Globus pallidus (tissue), 1 donor: ENCODE measurements at places on chromosomes 11 and 22.

DNA sequence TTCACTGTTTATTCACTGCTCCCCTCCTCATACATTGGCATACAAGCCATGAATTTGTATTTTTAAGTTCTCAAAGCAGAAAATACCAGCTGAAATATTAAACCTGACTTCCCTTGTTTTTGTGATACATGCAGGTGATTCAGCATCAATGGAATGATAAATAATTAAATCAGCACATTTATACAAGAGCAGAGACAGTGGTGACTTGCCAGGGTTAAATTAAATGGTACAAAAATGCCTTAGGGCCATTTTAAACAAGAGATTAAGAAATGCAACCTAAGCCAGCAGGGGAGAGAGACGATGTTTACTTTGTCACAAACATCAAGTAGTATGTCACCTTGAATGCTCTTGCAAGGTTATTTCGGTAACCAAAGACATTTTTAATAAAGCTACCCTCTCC lies 95.9 kb upstream of the DDI1 start:
- no peak for DNase-seq

GRCh38 chr22:17858033-17858432 lies 83.8 kb upstream of the BID start:
- DNase-seq, result no peak

DNA sequence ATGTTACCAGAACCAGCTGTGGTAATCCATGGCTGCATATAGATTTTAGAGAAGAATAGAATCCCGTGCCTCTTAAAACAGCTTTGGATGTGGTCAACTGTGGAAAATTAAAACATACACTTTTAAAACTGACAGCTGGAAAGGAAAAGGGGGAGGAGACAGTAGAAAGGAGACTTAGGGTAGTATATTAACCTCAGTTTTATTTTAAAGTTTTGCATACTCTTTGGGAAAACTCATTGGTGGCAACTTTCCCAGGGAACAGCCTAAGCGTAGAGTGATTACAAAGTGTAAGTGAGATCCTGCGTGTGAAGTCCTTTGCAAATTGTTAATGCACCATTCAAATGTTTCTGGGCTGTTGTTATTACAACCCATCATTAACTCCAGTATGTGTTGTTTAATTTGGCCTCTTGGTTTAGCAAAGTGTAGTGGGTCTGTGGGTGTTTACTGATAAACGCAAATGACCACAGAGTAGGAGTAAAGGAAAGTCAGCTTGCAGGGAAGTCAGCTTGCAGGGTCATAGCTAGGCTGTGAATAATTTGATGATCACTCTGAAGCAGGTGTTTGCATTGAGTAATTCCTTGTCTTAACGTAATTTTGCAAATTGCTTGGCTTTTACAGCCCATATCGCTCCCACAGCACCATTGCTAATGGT lies 88.0 kb upstream of the DBX1 start:
- no peak for DNase-seq

DNA sequence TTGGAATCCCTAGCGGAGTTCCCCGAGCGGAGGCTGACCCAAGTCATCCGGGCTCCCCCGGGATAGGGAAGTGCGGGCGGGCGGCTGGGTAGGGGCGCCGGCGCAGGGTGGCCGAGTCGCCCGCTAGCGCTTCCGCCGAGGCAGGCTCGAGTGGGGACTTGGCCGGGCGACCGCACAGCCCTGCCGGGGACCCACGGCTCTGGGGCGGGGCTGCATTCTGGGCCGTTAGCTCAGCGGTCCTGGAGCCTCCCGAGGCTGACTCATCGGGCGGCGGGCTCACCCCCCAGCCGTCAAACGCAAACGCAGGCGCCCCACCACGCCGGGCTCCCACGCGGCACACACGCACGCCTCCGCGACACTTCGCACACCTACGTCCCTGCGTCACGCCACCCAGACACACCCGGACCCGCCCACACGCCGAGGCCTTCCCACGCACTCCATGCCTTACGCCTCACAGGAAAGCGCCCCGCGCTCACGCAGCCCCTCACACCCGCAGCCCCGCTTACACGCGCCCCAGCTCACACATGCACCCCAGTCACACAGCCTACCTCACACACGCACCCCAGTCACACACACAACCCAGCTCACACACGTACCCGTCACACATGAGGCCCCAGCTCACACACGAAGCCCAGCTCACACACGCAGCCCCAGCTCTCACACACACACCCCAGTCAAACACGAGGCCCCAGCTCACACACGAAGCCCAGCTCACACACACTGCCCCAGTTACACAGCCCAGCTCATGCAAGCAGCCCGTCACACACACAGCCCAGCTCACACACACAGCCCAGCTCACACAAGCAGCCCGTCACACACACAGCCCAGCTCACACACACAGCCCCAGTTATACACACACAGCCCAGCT lies 1.2 kb downstream of the PHLDB1 start:
- DNase-seq, result peak; percentile 58

- DNase-seq, result no peak
These were observed 3.4 kb downstream of the ABCC8 start for GRCh38 chr11:17473071-17473744.

- no peak for DNase-seq
These were observed 614 bp downstream of the NR1H3 start for GRCh38 chr11:47258317-47258902.

- DNase-seq, result no peak
These were observed 65.9 kb downstream of the KREMEN1 start for GRCh38 chr22:29138556-29139305.

DNA sequence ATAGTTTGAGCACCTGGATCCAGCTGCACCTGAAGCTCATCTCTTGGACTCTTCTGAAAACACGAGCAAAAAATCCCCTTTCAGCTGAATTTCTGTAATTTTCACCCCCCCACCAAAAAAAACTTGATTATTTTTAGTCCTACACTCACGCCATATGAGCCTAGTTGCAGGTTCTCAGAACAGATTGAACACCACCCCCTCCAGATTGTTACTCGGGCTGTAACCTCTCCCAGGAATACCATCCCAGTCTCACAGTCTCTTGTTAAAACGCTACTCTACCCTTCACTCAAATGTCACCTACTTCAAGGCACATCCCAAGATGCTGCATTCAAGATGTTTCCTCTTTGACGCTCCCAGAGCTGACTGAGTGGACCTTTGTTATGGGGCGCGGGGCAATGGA lies 96.3 kb upstream of the PRDM11 start:
- no peak for DNase-seq

- DNase-seq, result no peak
These were observed 56.9 kb upstream of the TNRC6B start for GRCh38 chr22:40120848-40121247.

GRCh38 chr22:25972397-25972796 lies 196.9 kb upstream of the SEZ6L start:
- no peak for DNase-seq
